MCF 10A (cell line): ENCODE measurements at places on chromosomes 4 and X. TPM values are rescaled to one million over a fixed set of nuclear protein-coding genes. Genes with fewer than 3 reads are reported as not detected.

The CENPVL2 gene
- total RNA-seq, result not detected in 2 replicates

DNA sequence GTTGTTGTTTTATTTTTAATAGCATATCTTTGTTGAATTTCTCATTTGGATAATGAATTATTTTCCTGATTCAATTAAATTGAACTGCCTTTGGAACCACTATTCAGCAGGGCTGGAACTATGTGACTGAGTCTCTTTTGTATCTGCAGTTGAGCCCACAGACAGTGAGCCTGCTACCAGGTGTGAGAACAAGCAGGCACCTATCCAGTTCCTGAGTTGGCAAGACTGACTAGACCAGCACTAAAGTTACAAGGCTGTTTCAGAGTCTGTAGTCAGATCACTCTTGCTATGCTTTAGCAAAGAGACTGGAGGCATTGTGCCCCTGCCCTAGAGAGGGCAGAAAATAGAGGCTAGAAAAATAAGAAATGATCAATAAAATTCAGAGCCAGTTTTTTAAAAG, 237.3 kb upstream of the GRID2 start:
- no peak for DNase-seq

The RAB41 gene
- total RNA-seq, result not detected in 2 replicates

The STBD1 gene
- total RNA-seq, result 3.7 and 5.7 TPM in 2 replicates

DNA sequence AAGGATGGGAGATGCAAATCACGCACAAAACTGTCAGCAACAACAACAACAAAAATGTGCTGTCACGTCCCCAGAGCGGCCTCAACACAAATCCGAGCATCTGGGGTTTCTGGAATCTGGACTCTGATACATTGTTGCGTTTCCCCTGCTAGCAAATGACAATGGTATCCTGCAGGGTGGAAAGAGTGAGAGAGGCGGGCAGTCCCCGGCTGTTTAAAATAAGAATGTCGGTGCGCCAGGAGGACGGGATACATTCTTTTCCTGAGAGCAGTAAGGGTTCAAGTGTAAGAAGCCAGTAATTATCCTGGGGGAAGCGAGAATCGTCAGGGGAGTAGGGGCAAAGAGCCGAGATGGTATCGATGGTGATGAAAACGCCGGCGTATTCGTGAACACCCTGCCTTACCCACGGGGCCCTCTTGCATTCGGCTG, 310.2 kb downstream of the ASMT start:
- DNase-seq, result no peak

The CT45A3 gene
- not detected in 2 replicates for total RNA-seq

DNA sequence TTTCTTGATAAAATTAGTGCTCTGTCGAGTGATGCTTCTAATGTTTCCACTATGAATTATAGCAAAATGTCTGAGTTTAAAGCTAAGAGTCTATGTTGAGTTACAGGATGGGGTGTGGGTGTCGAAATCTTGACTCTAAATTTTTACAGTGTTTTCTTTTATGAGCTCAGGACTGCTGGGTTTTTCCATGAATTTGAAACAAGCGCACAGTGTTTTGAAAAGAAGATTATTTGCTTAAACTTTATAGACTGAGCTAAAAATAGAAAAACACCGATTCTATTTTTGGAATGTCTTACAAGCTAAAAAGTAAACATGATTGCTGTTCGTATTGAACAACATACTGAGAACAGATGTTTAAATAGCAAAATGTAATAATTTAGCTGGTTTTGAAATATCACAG, 7.5 kb downstream of the PTTG2 start:
- DNase-seq, result no peak

- no peak for DNase-seq
Observed at GRCh38 chrX:28599957-28600356, 12.7 kb downstream of the IL1RAPL1 start.
